ENCODE measurements at places on chromosomes 11 and 22.

DNA sequence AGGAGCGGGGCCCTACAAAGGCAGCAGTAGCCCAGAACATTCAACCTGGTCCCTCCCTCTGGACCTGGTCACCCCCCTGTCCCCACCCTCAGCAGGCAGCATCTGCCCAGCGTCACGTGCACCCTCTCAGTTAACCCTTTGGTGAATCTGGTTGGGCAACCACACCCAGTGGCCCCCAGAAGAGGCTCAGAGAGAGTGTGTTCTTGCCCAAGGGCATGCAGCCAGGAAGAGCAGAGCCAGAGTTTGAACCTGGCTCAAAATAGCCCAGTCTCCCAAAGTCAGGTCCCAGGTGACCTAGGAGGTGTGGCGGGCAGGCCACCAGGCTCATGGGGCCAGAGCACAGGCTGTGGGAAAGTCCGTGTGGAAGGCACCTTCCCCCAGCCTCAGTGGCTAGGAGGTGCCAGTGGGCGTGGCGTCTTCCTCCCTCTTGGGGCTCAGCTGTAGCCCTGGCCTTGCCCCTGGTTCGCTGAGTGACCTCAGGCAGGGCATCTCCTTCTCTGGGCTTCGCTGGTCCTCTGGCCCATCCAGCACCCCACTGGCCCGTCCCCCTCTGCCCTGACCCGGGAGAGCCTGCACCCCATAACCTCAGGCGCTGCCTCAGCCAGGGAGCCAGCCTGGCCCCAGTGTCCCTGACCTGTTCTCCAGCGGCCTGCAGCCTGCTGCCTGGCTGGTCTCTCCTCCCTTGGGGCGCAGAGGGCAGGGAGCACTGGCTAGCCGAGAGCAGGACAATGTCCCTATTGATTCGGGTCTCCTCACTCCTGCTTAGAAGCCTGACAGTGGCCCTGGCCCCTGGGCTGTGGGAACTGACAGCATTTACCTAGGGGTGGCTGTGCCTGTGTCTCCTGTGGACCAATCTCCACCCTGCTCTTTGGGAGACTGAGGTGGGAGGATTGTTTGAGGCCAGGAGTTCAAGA, 7.0 kb downstream of the ALDH3B1 start:
- DNase-seq: no peak

GRCh38 chr11:31106968-31107576, 262.5 kb downstream of the DCDC1 start:
- DNase-seq: no peak

GRCh38 chr22:38799265-38800002, 5.5 kb upstream of the DNAL4 start:
- no peak for DNase-seq

GRCh38 chr11:113701491-113701890, 4.6 kb downstream of the TMPRSS5 start:
- no peak for DNase-seq

GRCh38 chr11:85974122-85974521, 94.8 kb downstream of the PICALM start:
- no peak for DNase-seq

DNA sequence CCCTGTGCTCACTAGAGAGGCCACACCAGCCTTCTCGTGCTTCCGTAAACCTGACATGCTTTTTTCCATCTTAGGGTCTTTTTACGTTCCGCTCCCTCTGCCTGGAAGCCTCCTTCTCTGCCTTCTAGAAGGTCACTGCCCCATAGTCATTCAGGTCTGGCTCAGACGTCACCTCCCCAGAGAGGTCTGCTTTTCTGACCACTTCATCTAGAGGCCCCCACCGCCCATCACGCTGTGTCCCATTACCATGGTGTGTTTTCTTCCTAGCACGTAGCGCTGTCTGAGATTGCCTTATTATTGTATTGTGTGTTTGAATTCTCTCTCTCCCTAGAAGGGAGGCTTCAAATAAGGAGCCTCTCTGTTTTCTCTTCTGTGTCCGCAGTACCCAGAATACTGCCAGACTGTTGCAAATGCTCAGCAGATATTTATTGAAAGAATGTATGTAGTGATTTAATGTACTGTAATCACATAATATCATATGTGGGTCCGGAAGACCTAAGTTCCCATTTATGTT, 10.0 kb downstream of the TAB1 start:
- DNase-seq: no peak

DNA sequence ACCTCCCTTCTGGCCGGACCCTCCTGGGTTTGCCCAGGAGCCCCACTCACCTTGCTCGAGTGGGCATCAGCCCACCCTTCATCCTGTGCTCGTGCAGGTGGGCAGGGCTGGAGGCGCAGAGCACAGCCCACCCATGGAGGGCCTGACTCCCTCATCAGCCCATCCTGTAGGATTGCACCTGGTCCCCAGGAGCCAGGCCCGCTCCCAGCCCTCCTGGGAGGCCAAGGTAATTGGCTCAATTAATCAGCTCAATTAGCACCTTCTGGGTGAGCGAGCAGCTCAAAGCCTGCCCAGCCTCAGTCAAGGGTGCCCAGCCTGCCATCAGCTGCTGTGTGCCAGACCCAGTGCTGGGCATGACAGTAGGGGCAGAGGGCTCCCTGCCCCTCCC, 58.1 kb upstream of the NECTIN1 start:
- no peak for DNase-seq

GRCh38 chr11:129639300-129639699, 176.3 kb upstream of the TMEM45B start:
- DNase-seq: no peak

GRCh38 chr11:102399189-102399588, 52.2 kb downstream of the BIRC2 start:
- no peak for DNase-seq

DNA sequence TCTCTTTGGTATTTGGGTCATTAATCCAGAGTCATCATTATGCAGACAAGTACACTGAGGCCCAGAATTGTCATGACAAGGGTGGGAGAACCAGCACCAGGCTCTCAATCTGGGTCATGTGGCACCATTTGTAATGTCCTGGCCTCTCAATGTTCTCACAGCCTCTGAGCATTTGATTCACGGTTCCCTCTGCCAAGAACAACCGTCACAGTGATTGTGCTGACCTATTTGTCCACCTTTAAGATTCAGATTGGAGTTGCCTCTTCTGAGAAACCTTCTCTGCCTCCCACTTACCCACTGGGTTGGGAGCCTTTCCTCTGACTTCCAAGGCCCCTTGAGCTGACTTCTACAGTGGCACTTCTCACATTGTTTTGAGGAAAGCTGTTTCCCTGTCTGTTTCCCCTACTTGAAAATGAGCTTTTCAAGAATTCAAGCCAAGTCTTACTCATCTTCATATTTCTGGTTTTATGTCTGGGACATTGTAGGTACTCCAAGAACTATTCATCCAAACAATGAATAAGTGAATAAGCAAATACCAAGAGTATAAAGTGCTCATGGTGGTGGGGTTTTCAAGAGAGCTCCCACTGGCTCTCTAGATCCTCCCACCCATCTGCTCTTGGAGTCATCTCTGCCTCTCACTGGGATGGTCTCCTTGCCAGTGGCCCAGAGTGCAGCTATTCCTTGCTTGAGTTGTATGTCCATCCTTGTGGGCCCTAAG, 126.4 kb upstream of the E2F8 start:
- no peak for DNase-seq

GRCh38 chr11:12069066-12069676, 41.2 kb upstream of the MICAL2 start:
- no peak for DNase-seq

- no peak for DNase-seq
These were observed 7.1 kb downstream of the NRXN2 start for GRCh38 chr11:64715756-64716472.

DNA sequence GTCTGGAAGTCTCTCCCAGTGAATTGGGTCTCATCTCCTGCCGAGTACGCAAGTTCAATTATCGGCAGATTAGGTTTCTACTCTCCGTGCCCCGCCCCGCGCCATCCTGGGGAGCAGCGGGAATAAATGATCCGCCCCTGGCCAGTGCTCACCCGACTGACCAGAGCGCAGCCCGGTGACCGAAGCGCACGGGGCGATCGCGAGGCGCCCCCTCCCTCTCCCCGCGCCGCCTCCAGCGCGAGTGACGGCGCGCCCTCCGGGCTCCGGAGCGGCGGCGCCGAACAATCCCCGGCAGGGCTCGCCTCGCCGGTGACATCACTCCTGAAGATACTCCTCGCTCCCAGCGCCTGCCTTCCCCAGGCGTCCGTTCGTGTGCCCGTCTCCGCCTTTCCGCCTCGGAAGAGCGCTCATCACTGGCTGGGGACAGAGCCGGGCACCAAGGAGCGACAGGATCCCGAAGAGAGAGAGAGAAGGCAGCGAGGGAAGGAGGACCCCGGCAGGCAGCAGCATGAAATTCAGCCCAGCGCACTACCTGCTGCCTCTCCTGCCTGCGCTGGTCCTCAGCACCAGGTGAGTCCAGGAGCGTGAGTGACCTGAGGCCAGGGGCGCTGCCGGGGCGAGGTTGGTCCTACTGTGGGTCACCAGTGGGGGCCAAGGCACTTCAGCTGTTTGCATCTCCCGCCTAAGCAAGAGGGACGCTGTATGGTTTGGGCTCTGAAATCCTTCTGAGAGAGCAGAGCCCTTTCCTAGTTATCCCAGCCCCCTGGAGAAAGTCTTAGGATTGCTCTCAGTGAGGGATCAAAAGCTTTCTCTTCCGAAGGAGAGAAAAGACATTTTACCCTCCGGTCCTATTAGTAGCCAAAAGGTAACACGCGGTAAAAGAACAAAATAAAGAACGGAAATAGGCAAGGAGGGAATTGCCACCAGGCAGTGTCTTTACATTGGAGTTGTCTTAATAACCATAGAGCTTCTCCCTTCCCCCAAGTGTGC, at the start of gene LUZP2:
Gene LUZP2 (plus strand): TSS at position 318 of the 990 bp plus-strand sequence.
- no peak for DNase-seq

DNA sequence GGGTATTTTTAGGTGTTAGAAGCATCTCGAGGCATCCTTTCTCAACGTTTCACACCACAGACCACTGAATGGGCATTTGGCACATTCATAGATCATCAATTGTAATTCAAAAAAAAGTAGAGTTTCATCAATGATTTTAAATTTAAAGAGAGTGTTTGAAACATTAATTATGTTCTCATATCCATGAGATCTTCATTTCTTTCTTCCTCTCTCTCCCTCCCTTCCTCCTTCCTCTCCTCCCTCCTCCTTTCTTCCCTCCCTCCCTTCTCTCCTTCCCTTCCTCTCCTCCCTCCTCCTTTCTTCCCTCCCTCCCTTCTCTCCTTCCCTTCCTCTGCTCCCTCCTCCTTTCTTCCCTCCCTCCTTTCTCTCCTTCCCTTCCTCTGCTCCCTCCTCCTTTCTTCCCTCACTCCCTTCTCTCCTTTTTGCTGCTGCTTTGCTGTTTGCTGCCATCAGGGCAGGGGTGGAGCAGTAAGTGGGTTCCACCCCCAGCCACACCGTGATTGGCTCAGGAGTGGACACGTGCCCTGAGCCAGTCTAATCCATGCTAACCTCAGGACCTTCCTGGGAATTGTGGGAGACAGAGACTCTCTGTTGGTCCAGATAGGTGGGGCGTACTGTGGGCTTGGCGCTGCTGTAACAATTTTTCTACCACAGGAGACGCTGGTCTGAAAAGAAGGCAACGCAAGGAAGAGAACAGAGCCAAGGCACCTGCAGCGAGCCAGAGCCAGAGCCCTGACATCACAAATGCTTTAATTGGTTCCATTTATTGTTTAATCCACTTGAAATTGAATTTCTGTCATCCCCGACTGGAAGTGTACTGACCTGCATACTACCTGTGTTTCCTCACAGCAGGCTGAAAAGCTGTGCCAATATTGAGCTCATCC, 33.7 kb upstream of the APOBEC3A start:
- DNase-seq: no peak

DNA sequence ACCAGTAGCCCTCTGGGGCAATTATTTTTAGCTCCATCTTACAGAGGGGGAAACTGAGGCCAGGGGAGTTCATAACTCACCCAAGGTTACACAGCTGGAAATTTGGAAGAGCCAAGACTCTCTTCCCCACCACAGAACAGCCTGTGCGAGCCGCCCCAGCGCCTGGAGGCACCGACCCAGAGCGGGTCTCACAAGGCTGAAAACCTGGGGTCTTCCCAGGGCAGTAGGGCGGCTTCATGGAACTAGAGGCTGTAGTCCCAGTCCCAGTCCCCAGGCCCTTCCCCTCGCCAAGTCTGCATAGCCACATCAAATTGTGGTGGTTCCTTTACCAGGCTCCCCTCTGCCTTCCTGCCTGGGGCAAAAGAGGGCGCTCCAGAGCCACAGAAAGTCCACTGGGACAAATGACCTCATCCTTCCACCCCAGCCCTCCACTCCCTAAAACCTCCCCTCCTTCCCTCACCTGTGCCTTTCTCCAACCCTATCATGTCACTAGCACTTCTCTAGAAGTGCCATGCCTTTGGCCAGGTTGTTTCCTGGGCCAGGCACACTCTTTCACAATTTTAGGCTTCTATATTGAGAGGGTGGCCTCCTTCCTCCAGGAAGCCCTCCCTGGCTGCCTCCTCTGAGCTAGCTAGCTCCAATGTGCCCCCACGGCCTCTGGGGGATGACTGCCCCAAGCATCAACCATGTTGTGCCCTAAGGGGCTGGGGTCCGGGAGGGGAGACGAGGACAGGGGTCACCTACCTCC, 15.2 kb upstream of the CDC42EP1 start:
- no peak for DNase-seq

GRCh38 chr22:50474710-50475651, at the start of gene SBF1:
TSS of gene SBF1 (minus strand) at chr22:50475035. CDS start at chr22:50474840, 195 bp downstream.
- peak; percentile 83 for DNase-seq

GRCh38 chr22:19659805-19660345, 54.4 kb upstream of the SEPTIN5 start:
- no peak for DNase-seq

DNA sequence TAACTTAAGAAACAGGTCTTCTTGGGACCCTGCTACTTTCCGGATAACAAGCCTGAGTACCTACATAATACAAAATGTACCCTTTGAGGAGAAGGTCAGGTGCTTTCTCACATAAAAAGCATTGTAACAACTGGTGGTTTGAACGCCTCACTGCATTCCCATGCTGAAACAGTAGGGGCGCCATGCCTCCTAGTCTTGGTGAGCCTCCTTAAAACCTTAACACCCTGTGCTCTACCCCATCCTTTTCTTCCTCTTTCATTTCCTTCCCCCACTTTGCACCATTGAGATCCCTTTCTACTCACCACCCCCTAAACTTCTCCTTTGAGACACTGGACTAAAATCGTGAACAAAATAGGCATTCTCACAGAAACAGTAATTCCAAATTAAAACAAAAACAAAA, 729.3 kb downstream of the NTM start:
- no peak for DNase-seq

DNA sequence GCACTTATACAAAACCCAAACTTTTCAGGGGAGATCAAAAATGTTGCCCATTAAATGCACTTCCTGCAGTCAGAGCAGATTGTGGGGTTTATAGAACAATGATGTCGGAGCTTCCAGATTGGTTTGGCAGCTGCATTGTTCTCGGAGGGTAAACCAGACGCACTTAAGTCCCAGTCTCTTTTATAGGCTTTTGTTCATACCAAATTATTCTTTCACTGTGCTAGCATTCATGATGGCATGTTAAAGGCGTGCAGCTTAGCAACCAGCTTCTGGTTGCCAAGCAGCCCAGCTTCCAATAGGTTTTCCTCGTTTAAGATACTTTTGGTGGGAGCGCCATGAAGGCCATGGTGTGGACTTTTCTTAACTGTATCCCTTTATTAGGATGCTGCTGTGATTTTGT, 40.9 kb downstream of the ZC3H12C start:
- no peak for DNase-seq

- no peak for DNase-seq
These were observed 252.3 kb downstream of the KIRREL3 start for GRCh38 chr11:126748100-126748791.

GRCh38 chr11:96161307-96162089, 181.5 kb downstream of the MAML2 start:
- DNase-seq: no peak

All from activated gamma-delta T cell (primary cell).